ENCODE measurements at places on chromosomes 1 and 21. TPM values are rescaled to one million over a fixed set of nuclear protein-coding genes. Genes with fewer than 3 reads are reported as not detected.

Gene HORMAD1
- total RNA-seq = 0.63 TPM

Gene RAB25
- not detected for total RNA-seq

Gene PCSK9
- 27.5 TPM for total RNA-seq

Gene F13B
- total RNA-seq = not detected

Gene KRTAP19-3
- total RNA-seq = not detected

Gene SPRR4
- not detected for total RNA-seq

Gene RIPK4
- 0.16 TPM for total RNA-seq

Gene SLAMF1
- not detected for total RNA-seq
